ENCODE measurements at places on chromosomes 1 and 21. TPM values are rescaled to one million over a fixed set of nuclear protein-coding genes. Genes with fewer than 3 reads are reported as not detected.

- DNase-seq: no peak
- H3K36me3 ChIP-seq: no peaks in the 10 kb centered on the region
- H3K4me3 ChIP-seq: no peak overlapping the region
- no peaks in the 10 kb centered on the region for H3K4me1 ChIP-seq
These were observed 11.2 kb downstream of the C8B start for GRCh38 chr1:56954664-56955063.

- no peak overlapping the region for H3K27ac ChIP-seq
- no peak for DNase-seq
- no peaks in the 10 kb centered on the region for H3K36me3 ChIP-seq
- no peak overlapping the region for H3K4me3 ChIP-seq
- H3K4me1 ChIP-seq: no peaks in the 10 kb centered on the region
- no peaks in the 10 kb centered on the region for H3K27me3 ChIP-seq
These were observed 51.6 kb upstream of the KCND3 start for GRCh38 chr1:112040891-112041740.

The NHLH1 gene
- 0.58 TPM for total RNA-seq

The PTPN22 gene
- total RNA-seq: 76.7 TPM

The BTG2 gene
- 484 TPM for total RNA-seq

GRCh38 chr1:27952147-27952546, 7.6 kb upstream of the XKR8 start:
- no peaks in the 10 kb centered on the region for H3K36me3 ChIP-seq
- no peaks in the 10 kb centered on the region for H3K27me3 ChIP-seq
- no peak overlapping the region for H3K27ac ChIP-seq
- H3K4me3 ChIP-seq: no peak overlapping the region

DNA sequence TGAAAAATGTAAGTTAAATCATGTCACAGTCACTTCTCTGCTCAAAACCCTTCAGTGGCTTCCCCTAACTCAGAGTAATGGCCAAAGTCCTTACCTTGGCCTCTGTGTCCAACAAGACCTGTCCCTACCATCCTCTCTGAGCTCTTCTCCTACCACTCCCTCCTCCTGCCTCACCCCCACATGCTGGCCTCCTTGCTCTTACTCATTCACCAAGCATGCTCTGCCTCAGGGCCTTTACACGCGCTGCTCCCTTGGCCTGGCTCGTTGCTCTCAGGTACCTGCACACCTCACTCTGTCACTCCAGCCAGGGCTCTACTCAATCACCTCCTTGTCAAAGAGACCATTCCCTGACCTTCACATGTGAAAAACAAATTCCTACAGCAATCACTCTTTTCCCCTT, 54.2 kb downstream of the SEC16B start:
- no peak overlapping the region for H3K27ac ChIP-seq
- H3K27me3 ChIP-seq: no peaks in the 10 kb centered on the region
- no peak overlapping the region for H3K4me3 ChIP-seq
- H3K36me3 ChIP-seq: no peaks in the 10 kb centered on the region
- no peaks in the 10 kb centered on the region for H3K4me1 ChIP-seq
- no peak for DNase-seq

DNA sequence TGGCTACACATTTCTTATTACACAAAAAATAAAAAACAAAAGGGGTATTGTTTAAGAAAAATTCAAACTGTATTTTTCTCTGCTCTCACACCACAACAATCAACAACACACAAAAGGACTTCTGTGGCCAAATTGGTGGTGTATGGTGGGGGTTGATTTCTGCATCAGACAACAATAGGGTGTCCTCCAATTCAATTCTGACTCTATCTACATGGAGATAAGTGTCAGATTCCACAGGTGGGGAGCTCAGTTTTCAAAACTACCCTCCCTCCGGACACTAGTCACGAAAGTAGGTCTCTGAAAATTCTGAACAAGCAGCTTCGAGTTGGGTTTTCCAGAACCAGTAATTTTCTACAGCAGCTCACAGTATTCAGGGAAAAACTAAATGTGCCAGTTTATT, 744.9 kb upstream of the NCAM2 start:
- H3K4me3 ChIP-seq: no peak overlapping the region
- no peaks in the 10 kb centered on the region for H3K27me3 ChIP-seq
- no peak for DNase-seq
- no peaks in the 10 kb centered on the region for H3K4me1 ChIP-seq
- no peaks in the 10 kb centered on the region for H3K36me3 ChIP-seq
- no peak overlapping the region for H3K27ac ChIP-seq

DNA sequence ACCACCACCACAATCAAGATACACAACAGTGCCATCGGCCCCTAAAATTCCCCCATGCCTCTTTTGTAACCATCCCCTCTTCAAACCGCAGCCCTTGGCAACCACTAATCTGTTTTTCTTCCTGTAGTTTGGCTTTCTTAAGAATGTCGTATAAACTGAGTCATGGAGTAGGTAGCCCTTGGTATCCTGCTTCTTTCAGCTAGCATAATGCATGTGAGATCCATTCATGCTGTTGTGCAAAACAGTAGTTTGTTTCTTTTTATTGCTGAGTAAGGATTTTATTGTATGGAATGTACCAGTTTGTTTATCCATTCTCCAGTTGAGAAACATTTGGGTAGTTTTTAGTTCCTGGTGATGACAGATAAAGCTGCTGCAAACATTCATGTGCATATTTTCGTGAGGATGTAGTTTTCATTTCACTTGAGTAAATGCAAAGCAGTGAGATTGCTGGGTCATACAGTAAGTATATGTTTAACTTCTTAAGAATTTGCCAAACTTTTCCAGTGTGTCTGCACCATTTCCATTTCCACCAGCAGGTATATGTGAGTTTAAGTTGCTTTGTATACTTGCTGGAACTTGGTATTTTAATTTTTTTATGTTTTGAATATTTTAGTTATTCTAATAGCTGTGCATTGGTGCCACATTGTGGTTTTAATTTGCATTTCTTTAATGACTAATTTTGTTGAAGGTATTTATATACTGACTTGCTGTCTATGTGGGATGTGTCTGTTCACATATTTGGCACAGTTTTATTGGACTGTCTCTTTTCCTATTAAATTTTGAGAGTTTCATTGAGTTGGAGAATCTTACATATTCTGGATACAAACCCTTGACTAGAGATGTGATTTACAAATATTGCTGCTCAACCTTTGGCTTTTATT, 148.4 kb upstream of the MAP1LC3C start:
- no peak overlapping the region for H3K4me3 ChIP-seq
- no peak overlapping the region for H3K27ac ChIP-seq
- DNase-seq: no peak
- H3K36me3 ChIP-seq: no peaks in the 10 kb centered on the region

The HSD11B1 gene
- not detected for total RNA-seq

- no peaks in the 10 kb centered on the region for H3K36me3 ChIP-seq
- H3K4me1 ChIP-seq: no peaks in the 10 kb centered on the region
- DNase-seq: no peak
- H3K27ac ChIP-seq: no peak overlapping the region
These were observed 24.4 kb upstream of the FGGY start for GRCh38 chr1:59272507-59272906.

DNA sequence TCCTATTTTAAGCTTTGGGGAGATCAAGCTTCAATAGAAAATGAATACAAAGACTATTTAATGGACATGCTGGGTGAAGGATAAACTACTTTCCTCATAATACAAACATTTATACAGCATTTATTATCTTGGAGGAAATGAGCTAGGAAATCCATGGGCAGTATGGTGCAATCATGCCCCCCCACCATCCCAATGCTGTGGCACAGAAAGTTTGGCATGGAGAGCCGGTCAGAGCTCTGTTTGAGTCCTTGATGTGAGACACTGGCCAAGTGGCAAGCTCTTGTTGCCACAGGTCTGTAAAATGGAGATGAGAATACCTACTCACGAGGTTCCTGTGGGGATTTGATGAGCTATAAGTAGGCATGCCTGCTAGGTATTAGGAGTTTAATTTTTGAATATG, 120.6 kb downstream of the MAB21L3 start:
- H3K36me3 ChIP-seq: no peaks in the 10 kb centered on the region
- H3K27me3 ChIP-seq: no peaks in the 10 kb centered on the region
- H3K27ac ChIP-seq: no peak overlapping the region
- H3K4me1 ChIP-seq: peaks cover 4% of the 10 kb centered on the region
- DNase-seq: no peak

Data from naive thymus-derived CD4-positive, alpha-beta T cell (primary cell).